Mucosa of descending colon (tissue), 3 donors: ENCODE measurements at places on chromosomes 4 and X. TPM values are rescaled to one million over a fixed set of nuclear protein-coding genes. Genes with fewer than 3 reads are reported as not detected.

Gene FGFR3
- 25.5 TPM for total RNA-seq

Gene KLKB1
- total RNA-seq, result 1.1 TPM

Gene MAGEA2B
- total RNA-seq, result not detected

Gene LUZP4
- total RNA-seq, result not detected

Gene ZIC3
- not detected for total RNA-seq

Gene EFNB1
- total RNA-seq, result 81.5 TPM

Gene FGB
- 0.63 TPM for total RNA-seq

Gene CHIC2
- 27.5 TPM for total RNA-seq

Gene TCP11X2
- not detected for total RNA-seq

DNA sequence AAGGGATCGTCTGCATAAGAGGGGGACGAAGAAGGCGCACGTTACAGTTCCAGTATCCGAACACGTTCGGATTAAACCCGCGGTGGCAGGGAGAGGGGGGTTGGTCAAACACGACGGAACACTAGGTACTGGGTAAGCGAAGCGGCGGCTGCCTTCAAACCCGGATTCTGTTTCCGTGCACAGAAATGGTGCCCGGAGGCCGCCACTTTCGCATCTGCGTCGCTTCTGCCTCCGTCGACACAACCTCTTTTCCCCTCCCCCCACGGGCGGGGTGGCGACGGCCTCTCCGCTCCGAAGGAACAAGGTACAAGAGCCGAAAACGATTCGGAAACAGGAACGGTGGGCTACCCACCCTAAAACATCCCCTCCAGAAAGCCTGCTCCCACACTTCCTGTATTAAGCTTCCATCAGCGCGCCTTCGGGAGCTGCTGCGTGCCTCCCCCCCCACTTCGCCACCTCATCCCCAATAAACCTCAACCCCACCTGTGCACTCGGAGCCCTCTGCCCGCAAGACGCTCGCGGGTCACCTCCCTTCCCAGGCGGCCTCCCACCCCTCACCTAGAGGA, 667 bp downstream of the G3BP2 start:
- peak; percentile 86 for DNase-seq

DNA sequence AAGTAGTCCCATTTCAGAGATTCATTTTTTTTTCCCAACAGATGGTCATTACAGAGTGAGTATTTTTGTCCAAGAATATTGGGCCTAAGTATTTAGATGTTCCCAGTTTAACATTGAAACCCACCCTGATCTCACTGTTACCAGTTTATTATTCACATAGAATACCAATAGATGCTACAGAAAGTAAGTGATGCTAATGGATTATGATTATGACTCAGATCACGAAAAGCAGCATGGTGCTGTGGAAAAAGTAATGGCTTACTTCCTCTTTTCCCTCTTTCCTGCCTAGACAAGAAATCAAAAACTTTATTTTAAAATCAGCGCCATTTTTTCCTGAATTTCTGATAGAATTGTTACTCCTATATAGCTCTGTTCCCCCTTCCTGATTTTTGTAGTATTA, 51.9 kb downstream of the GSPT2 start:
- DNase-seq, result no peak

- DNase-seq, result no peak
These were observed 2.4 kb downstream of the STX18 start for GRCh38 chr4:4539481-4539880.

- no peak for DNase-seq
These were observed 50.8 kb upstream of the ELF2 start for GRCh38 chr4:139227729-139228404.

DNA sequence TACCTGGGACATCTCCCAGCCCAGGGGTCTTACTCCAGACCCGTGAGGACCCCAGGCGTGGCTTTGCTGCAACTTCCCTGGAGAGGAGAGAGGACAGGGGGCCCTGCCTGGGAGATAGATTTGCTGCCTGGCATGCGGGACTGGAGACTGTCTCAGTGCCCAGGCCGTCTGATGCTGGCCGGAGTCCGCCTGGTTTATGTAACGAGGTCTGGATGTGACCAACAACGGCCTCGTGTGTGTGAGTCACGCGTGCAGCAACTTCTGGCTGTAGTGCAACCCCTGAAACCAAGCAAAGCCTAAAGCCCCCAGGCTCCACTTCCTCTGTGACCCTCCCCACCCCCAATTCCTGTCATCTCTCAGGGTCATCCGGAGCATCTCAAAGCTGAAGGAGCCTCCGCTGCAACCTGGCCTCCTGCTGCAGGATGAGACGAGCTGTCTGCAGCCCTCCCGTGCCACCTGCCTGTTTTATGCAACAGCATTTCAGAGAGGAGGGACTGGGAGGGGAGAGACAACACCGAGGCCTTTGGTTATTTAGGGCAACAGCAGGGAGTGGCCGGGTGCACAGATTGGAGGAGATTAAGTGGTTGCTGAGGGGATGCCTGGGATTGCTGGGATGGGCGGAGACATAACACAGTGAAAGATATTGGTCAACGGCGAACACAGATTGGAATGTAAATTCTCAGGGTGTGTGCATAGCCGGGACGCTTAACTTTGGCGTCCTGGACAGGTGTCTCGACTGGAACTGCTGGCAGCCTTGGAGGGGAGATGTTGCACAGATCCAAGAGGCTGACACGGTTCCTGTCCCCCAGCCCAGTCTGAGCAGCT, 16.0 kb downstream of the XG start:
- peak; percentile 38 for DNase-seq

GRCh38 chrX:78527818-78528217, 131.3 kb downstream of the RTL3 start:
- no peak for DNase-seq

DNA sequence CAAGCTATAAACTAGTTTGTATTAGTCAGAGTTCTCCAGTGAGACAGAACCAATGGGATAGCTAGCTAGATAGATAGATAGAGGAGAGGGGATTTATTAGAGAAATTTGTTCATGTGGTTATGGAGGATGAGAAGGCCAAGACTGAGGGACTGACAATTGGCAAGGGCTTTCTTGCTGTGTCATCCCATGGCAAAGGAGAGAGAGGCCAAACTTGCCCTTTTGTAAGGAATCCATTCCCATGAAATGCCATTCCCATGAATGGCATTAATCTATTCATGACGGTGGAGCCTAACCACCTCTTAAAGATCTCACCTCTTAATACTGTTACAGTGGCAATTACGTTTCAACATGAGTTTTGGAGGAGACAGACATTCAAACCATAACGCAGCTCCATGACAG, 58.1 kb downstream of the LINC00632 start:
- no peak for DNase-seq

GRCh38 chrX:148755111-148755510, 254.7 kb downstream of the AFF2 start:
- DNase-seq, result no peak

DNA sequence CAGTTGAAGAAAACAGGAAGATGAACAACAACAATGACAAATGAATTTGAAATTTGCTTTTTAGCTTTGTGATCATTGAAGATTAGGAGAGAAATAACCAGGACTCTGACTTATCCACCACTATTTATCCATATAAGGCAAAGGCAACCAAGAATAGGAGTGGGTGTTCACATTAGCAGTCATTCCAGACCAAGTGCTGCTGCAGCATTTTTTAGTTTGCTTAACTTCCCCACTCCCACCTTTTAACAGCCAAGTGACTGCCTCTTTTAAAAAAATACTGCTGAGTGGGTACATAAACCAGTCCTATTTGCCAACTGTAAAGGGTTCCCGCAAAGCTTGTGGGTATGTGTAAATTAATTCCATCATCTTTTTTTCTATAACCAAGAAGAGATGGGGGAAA, 230.9 kb downstream of the IQCM start:
- DNase-seq, result no peak

- DNase-seq, result no peak
These were observed at the start of gene BRS3 for GRCh38 chrX:136487647-136488046. Gene BRS3 (plus strand): TSS chrX:136487947. CDS start chrX:136488115, 168 bp downstream.

- DNase-seq, result no peak
These were observed 55.6 kb upstream of the EXOC1L start for GRCh38 chr4:55763996-55764395.

DNA sequence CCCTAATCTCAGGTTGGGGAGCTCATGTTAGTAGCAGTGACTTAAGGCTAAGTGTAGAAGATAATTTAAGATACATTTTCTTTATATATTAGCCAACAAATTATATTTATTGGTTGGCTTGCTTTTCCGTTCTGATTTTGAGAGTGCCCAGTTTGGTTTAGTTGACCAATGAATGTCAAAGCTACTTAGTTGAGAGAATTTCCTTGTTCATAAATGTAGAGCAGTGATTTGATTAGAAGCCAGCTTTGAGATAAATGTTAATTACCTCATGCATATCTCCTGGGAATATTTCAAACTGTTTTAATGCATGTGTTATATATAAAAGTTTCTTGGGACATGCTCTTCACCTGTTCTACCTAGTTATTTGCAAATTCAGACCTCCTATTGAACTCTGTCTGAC, 44.3 kb downstream of the SPATA18 start:
- no peak for DNase-seq

DNA sequence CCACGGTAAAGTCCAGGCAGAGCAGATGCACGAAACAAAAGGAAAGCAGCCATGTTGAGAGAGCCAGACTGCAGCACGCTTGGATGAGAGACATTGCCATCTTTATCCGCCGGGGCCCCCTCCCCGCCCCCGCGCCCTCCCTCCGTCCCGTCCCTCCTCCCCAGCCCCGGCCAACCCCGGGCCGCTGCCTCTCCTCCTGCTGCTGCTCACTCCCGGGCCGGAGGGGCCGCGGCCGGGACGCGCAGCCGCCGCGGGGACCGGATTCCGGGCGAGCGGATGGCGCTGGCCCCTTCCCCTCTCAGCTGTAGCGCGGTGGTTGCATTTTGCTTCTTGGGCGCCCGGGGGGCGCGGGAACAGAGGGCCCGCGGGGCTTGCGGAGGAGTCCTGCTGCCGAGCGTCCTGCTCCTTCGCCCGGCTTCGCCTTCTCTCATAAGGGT, 542 bp downstream of the RNF150 start:
- peak; percentile 5 for DNase-seq

- no peak for DNase-seq
These were observed 238.2 kb upstream of the MAB21L2 start for GRCh38 chr4:150343796-150344195.

- no peak for DNase-seq
These were observed 637 bp downstream of the AR start for GRCh38 chrX:67544281-67545035.

DNA sequence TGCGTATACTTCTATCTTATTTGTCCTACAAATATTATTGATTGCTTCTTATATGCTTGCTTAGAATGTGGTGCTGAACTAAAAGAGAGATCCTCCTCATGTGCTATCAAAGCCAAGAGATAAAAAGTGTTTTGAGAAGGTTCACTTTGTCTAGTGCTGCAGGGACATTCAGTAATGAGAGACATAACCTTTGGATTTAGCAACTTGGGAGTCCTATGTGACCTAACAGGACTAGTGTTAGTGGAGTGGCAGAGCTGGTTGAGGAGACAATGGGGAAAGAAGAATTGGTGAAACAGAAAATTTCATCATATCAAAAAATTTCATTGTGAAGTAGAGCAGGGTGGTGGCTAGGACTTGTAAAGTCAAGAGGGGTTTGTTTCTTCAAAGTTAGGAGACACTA, 117.0 kb downstream of the RAPGEF2 start:
- no peak for DNase-seq

DNA sequence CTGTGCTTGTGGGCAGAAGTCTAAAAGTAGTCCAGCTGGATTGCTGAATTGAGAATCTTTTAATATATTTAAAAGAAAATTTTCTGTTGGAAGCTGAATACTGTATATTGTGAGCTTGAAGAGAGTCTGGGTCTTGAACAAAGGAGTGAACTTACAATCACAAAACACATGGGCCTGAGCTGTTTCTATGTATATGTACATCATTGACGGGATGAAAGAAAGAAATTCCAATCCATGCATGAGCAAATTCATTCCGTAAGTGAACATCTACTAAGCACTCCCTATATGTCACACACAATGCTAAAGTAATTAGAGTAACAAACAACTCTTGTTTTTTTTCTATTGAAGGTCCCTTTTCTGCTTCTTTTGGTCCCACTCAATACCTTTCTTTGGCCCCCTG, 331.0 kb downstream of the HS3ST1 start:
- DNase-seq, result no peak

DNA sequence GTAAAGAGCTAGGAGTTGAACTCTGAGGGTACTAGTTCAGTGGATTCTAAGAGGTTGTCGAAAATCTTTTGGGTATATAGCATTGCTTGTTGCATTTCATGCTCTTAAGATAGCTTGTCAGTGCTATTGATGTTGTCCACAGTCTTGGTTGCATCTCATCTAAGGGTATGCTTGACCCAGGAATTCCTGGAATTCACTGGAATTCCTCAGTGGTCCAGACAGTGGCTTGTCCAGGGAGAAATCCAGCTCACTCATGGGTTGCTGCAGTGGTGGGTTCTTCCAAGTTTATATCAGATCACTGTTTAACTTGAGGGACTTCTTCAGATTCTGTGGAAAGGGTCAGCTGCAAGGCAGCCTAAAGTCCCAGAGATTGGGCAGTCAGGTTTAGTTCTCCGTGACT, 29.8 kb upstream of the SMARCAD1 start:
- no peak for DNase-seq

- DNase-seq, result peak; percentile 79
These were observed 12.3 kb upstream of the XPNPEP2 start for GRCh38 chrX:129726307-129727111.

DNA sequence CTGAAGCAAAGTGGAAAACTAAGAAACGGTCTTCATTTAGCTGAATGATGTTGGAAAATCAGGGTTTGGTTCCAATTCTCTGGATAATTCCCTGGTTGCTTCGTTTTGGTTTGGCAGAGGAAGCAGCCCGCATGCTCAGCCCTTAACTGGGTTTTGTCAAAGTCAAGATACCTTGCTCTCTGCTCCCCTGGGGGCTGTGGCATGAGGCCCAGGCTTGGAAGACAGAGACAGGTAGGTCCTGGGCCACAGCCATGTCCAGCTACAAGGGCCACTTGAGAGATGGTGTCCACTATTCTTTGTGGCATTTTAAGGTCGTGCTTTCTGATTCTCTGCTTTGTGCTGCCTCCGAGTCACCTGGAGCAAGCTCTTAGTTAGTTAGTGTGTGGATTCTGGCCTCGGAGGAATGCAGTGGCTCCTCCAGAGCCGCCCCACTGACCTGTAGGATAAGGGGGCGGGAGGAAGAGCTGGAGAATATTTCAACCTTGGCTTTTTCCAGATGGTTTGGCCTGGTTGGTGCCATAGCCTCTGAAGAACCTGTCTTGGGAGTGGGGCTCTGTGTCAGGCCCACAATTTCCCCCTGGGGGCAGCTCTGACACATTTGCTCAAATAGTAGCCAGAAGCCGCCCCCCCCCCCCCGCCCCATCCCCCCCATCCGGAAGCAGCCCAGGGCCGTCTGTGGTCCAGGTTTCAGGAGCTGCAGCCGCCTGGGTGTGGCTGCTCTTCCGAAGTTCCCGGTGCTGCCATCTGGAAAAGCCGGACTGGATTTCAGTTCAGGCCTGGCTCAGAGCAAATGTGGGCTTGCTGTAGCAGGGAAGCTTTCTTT, 147.1 kb downstream of the NHS start:
- DNase-seq, result no peak

DNA sequence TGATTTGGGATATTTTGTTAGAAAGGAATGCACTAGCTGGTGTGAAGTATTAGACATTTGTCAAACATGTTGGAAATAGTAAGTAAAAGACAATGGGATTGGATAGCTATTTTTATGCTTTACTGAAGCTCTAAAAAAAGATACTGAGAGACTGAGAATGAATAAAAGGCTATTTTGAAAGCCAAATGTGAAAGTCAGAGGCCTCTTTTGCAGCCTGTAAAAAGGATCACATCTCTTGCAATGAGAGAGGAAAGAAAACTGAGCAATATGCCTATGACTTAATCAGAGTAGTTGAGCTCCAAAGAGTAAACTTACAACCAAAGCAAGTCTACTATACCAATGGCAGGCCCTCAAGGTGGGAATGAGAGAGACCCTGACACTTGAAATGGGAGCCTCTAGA, 212.6 kb upstream of the LCORL start:
- no peak for DNase-seq
